GM12878 (cell line): ENCODE measurements at places on chromosomes 6 and 20.

DNA sequence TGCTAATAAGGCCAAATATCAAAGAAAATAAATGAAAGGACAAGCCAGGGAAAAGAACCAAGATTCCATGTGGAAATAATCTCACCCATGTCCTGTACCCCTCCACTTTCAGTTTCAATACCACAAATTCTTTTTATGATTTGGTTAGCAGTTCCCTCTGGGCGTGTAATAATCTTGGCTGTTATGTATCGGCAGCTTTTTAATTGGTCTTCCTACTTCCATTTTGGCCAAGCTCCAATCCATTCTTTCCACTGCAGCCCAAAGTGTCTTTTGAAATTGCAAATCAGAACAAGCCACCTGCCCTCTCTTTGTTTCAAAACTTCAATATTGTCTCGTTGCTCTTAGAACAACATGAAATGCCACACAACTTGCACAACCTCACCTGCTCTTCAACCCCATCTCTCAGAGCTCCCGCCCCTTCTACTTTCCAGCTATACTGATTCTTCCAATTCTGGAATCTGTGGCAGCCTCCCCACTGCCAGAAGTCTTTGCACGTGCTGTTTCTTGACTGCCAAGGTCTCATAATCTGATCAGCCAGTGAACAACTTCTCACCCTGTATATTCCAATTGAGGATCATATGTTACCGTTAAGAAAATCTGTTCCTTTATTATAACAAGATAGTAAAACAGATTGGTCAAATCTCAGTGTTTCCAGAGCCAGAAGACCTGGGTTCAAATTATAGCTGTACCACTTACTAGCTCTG lies 354.5 kb downstream of the CBLN4 start:
- DNase-seq = no peak

DNA sequence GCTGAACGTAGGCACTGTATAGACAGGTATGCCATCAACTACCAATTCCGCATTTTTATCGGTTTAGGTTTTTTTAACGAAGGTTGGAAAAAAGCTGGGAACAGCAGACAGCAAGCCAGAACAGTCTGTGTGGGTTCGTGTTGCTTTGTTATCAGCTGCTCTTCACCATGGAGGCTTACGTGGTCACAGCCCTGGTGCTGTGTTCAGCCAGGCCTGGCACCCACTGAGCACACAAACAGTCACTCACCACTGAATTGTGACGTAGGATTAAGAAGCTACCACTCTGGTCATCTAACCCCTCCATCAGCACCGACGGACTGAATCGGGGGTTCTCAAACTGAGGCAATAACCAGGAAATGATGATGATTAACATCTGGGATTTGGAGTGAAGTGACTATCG lies 13.2 kb downstream of the FAM210B start:
- DNase-seq = no peak

DNA sequence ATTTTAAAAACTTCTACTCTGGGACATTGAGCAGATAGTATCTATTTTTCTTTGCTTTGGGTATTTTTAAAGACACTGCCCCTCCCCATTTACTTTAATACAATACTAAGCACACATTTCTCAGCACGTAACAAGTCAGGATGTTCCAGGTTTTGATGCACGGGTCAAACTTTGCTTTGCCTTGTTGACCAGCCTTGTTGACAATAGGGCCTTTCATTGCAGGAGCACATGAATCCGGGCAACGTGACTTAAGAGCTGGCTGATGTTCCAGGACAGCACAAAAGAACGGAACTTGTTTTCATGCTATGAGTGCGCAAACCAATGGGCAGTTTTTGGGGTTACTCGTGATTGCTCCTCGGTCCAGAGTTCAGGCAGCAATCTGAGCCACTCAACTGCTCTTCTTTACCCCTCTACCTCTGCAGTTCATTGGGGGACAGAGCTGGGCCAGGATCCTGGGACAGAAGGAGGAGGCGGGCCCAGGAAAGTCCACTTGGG lies 78.6 kb upstream of the SLC22A16 start:
- no peak for DNase-seq

- no peak for DNase-seq
Measured at GRCh38 chr6:33974471-33974870, 170.7 kb upstream of the MLN start.

DNA sequence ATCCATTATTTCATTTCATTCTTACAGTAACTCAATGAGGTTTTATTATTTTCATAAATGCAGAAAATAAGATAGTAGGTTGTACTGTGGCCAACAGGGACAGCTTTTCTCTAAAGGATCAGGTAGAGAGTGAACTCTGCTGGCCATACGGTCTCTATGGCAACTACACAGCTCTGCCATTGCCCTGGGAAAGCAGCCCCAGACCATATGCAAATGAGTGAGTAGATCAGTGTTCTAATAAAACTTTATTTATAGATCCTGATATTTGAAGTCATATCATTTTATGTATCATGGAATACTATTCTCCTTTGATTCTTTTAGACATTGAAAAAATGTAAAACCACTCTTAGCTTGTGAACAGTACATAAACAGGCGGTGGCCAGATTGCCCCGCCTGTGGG lies 192.5 kb upstream of the RREB1 start:
- DNase-seq = no peak

DNA sequence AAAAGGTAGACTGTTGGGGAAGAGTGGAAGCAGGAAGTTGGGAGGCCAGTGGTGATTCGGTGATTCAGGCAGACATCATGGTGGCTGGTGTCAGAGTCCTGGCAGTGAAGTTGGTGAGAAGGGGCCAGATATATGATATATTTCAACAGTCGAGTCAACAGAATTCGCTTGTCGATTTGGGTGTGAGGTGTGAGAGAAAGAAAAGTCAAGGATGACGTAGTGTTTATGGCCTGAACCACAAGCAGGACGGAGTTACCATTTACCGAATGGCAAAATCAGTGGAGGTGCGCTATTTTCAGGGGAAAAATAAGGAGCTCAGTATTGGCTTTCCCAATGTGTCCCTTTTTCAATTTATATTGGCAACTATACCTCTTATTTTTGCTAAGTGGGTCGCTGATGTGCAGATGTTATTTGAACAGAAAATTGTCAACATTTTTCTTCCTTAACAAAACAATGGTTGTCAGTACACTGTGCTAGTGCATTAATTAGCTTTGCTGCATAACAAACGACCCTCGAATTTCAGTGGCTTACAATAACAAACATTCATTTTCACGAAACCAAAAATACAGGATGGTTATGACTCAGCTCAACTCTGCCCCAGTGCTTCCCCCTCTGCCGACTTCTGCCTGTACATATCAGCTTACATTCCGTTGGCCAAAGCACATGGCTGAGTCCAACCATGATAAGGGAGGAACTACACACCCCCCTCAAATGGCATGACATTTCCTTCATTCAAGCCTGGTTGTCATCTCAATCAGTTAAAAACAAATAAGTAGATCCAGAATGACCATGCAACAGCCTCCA lies 255.0 kb upstream of the ZFP64 start:
- no peak for DNase-seq

- no peak for DNase-seq
Measured at GRCh38 chr6:3484946-3485345, 28.1 kb upstream of the SLC22A23 start.

GRCh38 chr6:121592261-121592935 lies 157.0 kb downstream of the GJA1 start:
- no peak for DNase-seq

- no peak for DNase-seq
Measured at GRCh38 chr6:80769106-80769505, 662.6 kb downstream of the BCKDHB start.

DNA sequence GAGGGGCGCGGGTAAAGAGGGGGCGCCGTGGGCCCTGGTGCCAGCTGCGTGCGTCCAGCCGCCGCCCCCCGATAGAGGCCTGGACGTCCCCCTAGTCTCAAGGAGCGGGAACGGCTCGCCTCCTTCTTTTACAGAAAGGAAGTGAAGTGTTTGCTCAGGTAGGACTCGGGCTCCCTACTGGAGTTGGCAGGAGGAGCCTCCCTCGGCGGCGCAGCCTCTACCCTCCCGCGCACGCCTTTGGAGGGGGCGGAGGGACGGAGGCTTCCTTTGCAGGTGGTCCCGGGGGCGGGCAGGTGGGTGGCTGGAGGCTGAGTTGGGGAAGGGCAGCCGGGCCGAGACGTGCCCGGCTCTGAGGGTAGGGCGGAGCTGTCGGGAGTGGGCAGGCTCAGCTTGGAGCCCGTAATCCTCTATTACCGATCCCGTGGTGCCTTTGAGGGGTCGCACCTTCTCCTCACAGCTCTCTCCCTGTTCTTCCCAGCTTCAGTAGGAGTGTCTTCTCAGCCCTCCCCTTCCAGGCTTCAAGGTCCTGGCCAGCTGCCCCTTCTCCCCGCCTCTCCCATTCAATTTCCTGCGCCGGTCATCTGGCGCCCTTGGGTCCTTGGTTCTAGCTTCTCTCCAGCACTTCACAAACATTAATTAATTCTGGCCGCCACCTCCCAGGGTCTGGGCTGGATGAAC lies 728 bp downstream of the ITPR3 start:
- DNase-seq = no peak

GRCh38 chr20:44231193-44231592 lies 15.9 kb upstream of the GDAP1L1 start:
- DNase-seq = no peak

GRCh38 chr20:13130061-13130706 lies 90.9 kb upstream of the ISM1 start:
- DNase-seq = no peak

DNA sequence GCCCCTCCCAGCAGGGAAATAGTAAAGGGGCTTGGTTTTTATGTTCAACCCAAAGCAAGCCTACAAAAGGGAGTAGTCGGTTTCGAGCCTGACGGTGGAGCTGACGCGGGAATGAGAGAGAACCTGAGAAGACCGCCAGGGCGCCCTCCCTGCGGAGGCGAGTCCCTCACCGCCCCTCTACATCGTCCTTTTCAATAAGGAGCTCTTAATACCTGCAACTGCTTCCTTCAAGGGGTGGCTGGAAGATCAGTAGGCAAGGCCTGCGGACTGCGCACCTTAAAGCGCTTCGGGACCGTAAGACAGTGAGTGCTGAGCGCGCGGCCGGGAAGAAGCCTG lies 709 bp upstream of the ZNF76 start:
- DNase-seq = no peak

- no peak for DNase-seq
Measured at GRCh38 chr6:42696526-42697267, 25.7 kb downstream of the PRPH2 start.
